ENCODE measurements at places on chromosomes 2 and 18.

DNA sequence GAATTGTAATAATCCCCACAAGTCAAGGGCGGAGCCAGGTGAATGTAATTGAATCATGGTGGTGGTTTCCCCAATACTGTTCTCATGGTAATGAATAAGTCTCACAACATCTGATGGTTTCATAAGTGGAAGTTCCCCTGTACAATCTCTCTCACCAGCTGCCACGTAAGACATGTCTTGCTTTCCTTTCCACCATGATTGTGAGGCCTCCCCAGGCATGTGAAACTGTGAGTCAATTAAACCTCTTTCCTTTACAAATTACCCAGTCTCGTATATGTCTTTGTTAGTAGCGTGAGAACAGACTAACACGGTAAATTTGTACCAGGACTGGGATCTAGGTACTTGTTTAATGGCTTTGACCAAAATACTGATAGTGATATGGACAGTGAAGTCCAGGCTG is 744.3 kb upstream of the REG3G start:
- no peak for DNase-seq

DNA sequence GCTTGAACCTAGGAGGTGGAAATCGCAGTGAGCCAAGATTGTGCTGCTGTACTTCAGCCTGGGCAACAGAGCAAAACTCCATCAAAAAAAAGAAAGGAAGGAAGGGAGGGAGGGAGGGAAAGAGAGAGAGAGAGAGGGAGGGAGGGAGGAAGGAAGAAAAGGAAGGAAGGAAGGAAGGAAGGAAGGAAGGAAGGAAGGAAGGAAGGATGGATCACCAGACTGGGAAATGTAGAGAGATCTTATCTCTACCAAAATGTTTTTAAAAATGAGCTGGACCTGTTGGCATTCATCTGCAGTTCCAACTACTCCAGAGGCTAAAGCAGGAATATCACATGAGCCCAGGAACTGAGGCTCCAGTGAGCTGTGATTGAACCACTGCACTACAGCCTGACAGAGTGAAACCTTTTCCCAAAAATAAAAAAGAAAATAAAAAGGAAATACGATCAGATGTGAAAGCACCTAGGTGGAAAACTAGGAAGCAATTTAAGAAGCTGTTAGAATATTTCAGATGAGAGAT is 239.4 kb downstream of the CDH7 start:
- DNase-seq, result no peak

- no peak for DNase-seq
These were observed 340.2 kb upstream of the HNRNPA3 start for GRCh38 chr2:176872406-176872805.

DNA sequence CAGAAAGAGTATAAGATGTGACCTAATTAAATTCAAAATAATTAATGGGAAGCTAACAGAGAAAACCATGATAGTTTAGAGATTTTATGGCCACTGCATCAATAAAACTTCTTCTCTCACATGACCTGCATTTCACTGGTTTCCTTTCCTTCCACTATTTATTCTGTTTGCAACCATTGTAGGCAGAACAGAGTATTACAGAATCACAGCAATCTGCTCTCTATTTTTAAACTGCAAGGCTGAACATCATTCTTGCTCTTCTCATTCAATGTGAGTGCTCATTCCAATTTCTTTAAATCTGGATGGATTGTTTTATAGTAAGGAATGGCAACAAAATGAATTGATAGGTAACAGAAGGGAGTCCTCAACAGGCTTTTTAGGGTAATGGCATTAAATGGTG is 715.5 kb upstream of the RAB6C start:
- DNase-seq, result no peak

DNA sequence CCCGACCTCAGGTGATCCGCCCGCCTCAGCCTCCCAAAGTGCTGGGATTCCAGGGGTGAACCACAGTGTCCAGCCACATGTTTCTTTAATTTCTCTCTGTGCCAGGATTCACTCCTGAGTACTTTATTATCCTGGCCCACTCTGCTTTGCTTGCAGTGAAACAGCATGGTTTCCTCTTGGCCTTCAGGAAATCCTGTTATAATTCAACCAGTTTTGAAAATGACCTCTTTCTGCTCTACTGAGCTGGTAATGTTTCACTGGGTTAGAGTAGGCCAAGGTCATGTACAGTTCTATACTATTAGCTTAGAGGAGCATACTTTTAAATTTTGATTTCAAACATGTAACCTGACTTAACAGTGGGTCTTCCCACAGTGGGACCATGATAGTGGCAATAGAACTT is 90.6 kb upstream of the PELI1 start:
- no peak for DNase-seq
